Stomach (tissue), 19 donors: ENCODE measurements at places on chromosomes 4 and X. TPM values are rescaled to one million over a fixed set of nuclear protein-coding genes. Genes with fewer than 3 reads are reported as not detected.

DNA sequence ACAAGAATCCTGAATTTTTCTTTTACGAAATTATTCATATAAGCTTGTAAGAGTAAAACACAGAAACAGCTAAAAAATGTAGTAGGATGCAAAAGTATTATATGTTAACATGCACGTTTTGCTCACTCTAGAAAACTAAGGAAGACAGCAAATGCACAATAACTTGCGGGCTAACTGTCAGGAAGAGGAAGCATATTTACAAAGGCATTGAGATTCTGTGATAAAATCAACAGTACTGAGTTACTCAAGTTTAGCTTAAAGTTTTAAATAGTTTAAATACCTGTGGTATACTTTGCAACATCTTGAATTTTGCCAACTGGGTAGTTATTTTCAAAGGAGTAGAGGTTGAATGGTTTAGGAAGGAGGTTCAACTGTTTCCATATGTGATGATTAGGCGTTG, 37.0 kb downstream of the SH2D1A start:
- no peak for DNase-seq
- no peaks in the 10 kb centered on the region for H3K27me3 ChIP-seq
- H3K4me1 ChIP-seq: no peaks in the 10 kb centered on the region

GRCh38 chrX:149286940-149287349, 218.2 kb downstream of the IDS start:
- no peaks in the 10 kb centered on the region for H3K36me3 ChIP-seq
- DNase-seq: peak; percentile 78
- H3K4me3 ChIP-seq: no peak overlapping the region
- H3K27me3 ChIP-seq: no peaks in the 10 kb centered on the region
- H3K27ac ChIP-seq: no peak overlapping the region

DNA sequence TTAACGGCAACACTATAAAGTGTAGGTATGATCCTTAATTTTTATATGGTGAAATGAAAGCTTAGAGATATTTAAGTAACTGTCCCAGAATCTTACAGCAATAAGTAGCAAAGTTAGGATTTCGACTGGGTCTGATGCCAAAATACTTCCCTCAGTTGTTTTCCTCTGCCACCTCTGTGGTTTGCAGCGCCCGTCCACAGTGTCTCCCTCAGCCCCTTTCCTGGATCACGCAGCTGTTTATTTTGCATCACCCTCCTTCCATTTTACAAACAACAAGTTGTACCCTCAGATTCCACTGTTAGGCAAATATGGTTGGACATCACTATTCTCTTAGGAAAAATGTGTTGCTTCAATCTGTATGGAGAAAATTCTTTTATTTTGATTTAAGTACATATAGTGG, 56.1 kb downstream of the RAPGEF2 start:
- H3K4me1 ChIP-seq: peaks cover 5% of the 10 kb centered on the region
- no peak overlapping the region for H3K27ac ChIP-seq
- no peaks in the 10 kb centered on the region for H3K36me3 ChIP-seq

DNA sequence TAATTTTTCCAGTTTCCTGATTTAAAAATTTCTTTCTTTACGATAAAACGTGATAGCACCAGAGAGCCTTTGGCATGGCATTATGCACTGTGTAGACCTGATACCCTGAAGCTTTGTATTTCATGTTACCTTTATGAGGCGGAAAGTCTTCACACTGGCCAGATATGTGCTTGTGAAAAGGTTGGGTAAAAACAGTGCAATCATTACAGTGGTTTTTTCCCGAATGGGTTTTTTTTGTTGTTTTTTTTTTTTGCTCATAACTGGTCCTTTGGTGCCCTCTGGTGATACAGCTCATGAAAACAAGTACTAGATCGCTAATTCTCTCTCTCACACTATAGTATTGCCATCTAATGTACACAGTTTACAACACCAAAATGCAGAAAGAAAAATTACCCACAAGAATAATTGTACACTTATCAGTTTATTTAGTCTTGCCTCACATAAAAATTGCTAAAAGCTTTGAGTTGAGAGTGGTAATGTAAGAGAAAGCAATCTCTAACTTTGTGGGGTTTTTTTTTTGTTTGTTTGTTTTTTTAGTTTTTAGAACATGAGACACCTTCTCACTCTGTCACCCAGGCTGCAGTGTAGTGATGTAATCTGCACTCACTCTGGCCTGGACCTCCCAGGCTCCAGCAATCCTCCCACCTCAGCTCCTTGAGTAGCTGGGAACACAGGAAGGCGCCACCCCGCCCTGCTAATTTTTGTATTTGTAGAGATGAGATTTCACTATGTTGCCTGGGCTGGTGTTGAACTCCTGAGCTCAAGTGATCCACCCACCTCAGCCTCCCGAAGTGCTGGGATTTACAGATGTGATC, 21.3 kb downstream of the SPCS3 start:
- H3K4me1 ChIP-seq: no peaks in the 10 kb centered on the region
- H3K27me3 ChIP-seq: no peaks in the 10 kb centered on the region
- no peak overlapping the region for H3K4me3 ChIP-seq
- H3K36me3 ChIP-seq: no peaks in the 10 kb centered on the region
- no peak overlapping the region for H3K27ac ChIP-seq
- DNase-seq: peak; percentile 62

DNA sequence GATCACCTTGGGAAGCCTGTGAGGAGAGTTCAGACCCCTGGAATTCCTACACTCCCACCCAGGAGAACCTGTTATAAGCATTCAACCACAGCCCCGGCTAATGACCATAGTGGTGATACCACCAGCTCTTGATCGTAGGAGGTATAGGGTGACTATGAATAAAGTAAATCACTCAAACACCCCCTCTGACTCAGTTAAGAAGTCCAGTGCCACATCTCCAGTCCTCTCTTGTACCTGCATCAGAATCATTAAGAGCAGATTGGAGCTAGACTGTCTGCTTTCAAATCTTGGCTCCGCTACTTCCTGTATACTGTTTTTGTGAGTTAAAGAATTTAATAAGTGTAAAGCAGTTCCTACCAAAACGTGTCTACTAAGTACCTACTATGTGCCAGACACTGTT, 565.1 kb upstream of the DIPK2B start:
- H3K27ac ChIP-seq: no peak overlapping the region
- no peaks in the 10 kb centered on the region for H3K36me3 ChIP-seq
- H3K4me3 ChIP-seq: no peak overlapping the region
- no peaks in the 10 kb centered on the region for H3K27me3 ChIP-seq
- no peak for DNase-seq

DNA sequence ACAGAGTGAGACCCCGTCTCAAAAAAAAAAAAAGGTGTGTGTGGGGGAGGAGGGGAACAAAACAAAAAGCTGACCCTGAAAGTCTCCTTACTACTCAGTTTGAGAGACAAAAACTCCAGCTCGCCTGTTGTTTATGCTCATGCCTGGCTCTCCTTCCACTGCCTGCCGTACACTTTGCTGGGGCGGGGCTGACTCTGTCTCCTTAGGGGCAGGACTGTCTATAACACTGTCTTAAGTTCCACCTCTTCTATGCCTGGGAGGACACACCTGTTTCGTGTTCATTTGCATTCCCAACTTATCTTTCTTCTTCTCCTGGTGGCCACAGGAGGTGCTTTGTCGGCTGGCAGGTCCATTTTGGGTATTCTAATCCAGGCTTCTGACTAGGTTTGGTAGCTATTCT, 81.4 kb downstream of the MTNR1A start:
- DNase-seq: no peak
- no peaks in the 10 kb centered on the region for H3K36me3 ChIP-seq
- no peak overlapping the region for H3K4me3 ChIP-seq
- no peaks in the 10 kb centered on the region for H3K4me1 ChIP-seq
- H3K27me3 ChIP-seq: no peaks in the 10 kb centered on the region

GRCh38 chr4:142274137-142274536, 572.0 kb downstream of the INPP4B start:
- no peaks in the 10 kb centered on the region for H3K4me1 ChIP-seq
- H3K36me3 ChIP-seq: no peaks in the 10 kb centered on the region
- H3K4me3 ChIP-seq: no peak overlapping the region
- no peak overlapping the region for H3K27ac ChIP-seq
- no peaks in the 10 kb centered on the region for H3K27me3 ChIP-seq

DNA sequence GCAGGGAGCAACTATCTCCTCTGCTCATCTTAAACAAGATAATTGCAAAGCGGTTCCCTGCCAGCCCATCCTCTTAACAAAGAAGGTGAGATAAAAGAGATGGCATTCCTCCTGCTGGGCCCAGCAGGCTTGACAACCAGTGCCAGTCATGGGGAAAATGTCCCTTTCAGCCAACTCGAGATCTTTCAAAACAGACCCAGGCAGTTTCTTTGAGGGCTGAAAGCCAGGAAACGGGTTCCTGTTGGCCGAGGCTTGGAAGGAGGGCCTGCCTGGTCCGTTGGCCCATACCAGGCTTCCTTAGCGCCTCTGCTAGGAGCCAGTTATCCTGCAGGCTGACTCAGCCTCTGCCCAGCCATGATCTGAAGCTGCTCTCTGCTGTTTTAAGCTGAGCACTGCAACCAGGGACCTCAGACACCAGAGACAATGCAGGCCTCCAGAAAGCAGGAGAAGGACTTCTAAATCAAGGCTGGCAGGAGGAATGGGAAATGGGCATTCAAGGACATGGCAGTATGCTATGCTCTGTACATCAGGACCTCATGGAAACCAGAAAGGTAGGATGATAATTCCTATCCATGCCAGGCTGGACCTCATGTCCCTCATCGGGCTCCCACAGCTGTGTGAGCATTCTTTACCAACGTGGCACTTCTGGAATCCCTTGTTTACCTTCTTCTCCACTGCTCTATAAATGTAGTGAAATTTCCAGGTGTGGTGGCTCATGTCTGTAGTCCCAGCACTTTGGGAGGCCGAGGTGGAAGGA, 42.4 kb upstream of the SLC2A9 start:
- DNase-seq: peak; percentile 37
- H3K36me3 ChIP-seq: peaks cover 32% of the 10 kb centered on the region
- H3K27ac ChIP-seq: peak overlapping the region; percentile 54
- no peaks in the 10 kb centered on the region for H3K27me3 ChIP-seq
- H3K4me3 ChIP-seq: no peak overlapping the region
- peaks cover 12% of the 10 kb centered on the region for H3K4me1 ChIP-seq

DNA sequence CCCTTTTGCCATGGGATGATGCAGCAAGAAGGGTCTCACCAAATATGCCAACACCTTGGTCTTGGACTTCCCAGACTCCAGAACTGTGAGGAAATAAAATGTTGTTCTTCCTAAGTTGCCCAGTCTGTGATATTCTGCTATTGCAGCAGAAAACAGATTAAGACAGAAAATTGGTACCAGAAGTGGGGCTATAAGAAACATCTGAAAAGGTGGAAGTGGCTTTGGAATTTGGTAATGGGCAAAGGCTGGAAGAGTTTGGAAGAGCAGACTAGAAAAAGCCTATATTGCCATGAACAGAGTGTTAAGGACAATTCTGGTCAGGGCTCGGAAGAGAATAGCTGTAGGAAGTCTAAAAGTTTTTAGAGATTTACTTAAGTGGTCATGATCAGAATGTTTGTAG, 27.4 kb downstream of the CASP6 start:
- no peaks in the 10 kb centered on the region for H3K4me1 ChIP-seq
- no peak overlapping the region for H3K4me3 ChIP-seq
- no peaks in the 10 kb centered on the region for H3K27me3 ChIP-seq
- DNase-seq: no peak

DNA sequence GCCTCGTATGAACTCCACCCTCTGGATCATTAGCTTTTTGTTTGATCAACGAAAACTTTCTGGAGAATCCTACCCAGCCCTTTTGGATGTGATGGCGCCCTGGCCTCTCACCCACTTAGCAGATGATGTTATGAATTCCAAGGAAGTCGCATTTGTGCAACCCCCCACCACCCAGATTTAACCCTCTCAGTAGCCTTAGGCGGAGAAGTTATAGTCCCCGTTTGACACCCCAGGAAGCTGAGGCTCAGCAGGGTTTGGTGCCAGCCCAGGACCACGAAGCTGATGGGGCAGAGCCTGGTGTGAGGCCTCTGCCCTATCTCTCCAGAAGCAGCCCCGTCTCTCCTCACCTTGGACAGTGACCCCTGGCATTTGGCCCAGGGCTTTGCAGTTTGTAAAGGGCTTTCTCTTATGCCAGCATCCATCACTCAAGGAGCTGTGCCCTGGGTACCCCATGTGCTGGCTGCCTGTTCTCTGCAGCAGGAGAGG, 1.0 kb downstream of the WFS1 start:
- H3K36me3 ChIP-seq: no peaks in the 10 kb centered on the region
- H3K27me3 ChIP-seq: peaks cover 12% of the 10 kb centered on the region

- H3K27me3 ChIP-seq: no peaks in the 10 kb centered on the region
- DNase-seq: no peak
- H3K36me3 ChIP-seq: no peaks in the 10 kb centered on the region
- no peak overlapping the region for H3K27ac ChIP-seq
Observed at GRCh38 chr4:24067367-24068193, 177.7 kb upstream of the PPARGC1A start.

- peak; percentile 26 for DNase-seq
- H3K27ac ChIP-seq: no peak overlapping the region
- peaks cover 57% of the 10 kb centered on the region for H3K4me1 ChIP-seq
- H3K36me3 ChIP-seq: no peaks in the 10 kb centered on the region
Observed at GRCh38 chrX:10048707-10049106, 81.5 kb downstream of the CLDN34 start.

GRCh38 chr4:48032721-48033120, 16.1 kb downstream of the NIPAL1 start:
- H3K36me3 ChIP-seq: no peaks in the 10 kb centered on the region
- DNase-seq: no peak
- H3K27me3 ChIP-seq: no peaks in the 10 kb centered on the region

GRCh38 chr4:96092151-96092705, 252.3 kb downstream of the PDHA2 start:
- no peaks in the 10 kb centered on the region for H3K27me3 ChIP-seq
- H3K4me1 ChIP-seq: no peaks in the 10 kb centered on the region
- H3K27ac ChIP-seq: no peak overlapping the region
- no peak for DNase-seq
- H3K4me3 ChIP-seq: no peak overlapping the region

DNA sequence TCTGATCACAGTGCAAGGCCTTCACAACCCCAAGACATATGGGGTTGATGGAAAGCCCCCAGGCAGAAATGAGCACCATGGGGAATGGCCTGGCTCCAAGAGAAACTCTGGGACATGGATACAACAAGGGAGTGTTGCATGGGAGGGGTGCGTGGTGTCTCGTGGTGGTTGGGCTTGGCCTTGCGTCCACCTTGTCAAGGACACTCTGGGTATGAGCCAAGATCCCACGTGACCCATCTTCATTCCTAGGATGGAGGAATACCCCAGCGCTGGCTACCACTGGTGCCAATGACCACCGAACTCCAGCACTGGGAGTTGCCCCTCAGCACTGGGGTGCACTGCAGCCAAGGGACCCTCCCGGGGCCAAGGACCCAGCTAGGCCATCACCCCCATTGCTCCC, 267.5 kb upstream of the AGTR2 start:
- no peak overlapping the region for H3K4me3 ChIP-seq
- H3K27me3 ChIP-seq: no peaks in the 10 kb centered on the region

DNA sequence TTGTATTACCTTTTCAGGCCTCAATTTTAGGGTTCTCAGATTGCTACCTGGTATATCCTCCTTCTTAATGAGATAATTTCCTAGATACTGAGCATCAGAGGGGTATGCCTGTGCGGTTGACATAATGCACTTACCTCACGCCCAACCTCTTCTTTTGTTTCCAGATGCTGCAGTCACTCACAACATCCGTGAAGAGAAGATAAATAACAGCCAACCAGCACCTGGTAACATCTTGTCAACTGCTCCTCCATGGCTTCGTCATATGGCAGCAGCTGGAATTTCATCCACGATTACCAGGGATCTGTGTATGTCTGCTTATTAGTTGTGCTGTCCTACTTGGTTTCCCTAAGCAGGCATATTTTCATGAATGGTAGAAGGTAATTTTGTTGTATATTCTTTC, 16.7 kb downstream of the SAGE1 start:
- DNase-seq: no peak
- H3K27ac ChIP-seq: no peak overlapping the region
- H3K4me1 ChIP-seq: no peaks in the 10 kb centered on the region
- no peak overlapping the region for H3K4me3 ChIP-seq
- H3K36me3 ChIP-seq: no peaks in the 10 kb centered on the region

The GDI1 gene
- polyA plus RNA-seq: 45.7 TPM

The ADH1A gene
- polyA plus RNA-seq: not detected

The GUCY1B1 gene
- 7.8 TPM for polyA plus RNA-seq
